ENCODE measurements at places on chromosomes 7 and 10. TPM values are rescaled to one million over a fixed set of nuclear protein-coding genes. Genes with fewer than 3 reads are reported as not detected.

Gene BEND7
- 104 TPM for total RNA-seq

Gene STN1
- 37.1 TPM for total RNA-seq

Gene DENND2A
- 2.3 TPM for total RNA-seq

DNA sequence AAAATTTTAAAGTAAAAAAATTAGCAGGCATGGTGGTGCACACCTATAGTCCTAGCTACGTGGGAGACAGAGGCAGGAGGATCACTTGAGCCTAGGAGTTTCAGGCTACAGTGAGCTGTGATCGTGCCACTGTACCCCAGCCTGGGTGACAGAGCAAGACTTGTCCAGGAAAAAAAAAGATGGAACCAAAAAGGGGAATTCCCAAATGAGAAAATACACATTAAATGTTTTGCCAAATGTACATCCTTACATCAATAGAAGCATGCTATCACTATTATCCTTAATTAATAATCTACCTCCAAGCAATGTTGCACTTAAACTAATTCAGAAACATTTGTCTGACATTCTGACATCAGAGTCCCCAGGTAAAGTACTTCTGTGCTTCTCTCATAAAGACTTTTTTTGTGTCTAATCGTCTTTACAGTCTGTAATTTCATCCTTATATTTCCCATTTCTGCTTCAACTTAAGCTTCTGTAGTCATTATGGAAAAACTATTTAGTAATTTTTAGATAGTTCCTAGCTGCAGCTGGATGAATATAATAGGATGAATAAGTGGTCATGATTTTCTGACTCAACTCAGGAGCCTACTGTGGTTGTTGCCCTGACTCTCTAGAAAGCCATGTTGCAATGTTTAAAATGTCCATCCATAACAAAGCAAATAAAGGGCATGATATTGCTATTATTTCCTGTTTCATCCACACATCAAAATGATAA, 57.7 kb downstream of the MYPN start:
- DNase-seq, result no peak

GRCh38 chr7:21346297-21346696, 81.6 kb upstream of the SP4 start:
- no peak for DNase-seq

DNA sequence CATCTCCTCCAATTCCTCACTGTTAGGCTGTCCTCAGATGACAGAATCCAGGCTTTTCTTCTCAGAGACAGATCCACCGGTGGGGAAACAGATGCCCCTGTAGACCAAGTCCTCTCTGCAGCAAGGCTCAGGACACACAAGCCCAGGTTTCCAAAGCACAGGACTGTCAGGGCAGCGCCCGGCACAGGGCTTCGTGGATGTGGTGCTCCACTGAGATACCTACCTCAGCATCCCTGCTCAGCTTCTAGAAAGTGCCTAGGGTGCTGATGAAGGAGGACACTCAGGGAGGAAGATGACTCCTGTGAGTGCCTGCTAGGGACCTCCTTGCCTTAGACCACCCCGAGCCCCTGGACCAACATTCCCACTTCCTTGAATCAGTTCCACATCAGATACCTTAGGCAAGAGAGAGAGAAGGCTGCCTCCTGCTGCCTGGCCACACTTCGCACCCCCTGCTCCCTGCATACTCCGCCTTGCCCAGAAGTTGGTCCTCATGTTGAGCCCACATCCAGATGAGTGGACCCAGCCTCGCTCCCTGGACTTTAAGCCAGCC, 8.9 kb upstream of the RBP3 start:
- no peak for DNase-seq

- no peak for DNase-seq
Observed at GRCh38 chr7:80940539-80941207, 21.8 kb upstream of the SEMA3C start.

- peak; percentile 74 for DNase-seq
Observed at GRCh38 chr10:86376852-86377796, 10.5 kb upstream of the GRID1 start.

DNA sequence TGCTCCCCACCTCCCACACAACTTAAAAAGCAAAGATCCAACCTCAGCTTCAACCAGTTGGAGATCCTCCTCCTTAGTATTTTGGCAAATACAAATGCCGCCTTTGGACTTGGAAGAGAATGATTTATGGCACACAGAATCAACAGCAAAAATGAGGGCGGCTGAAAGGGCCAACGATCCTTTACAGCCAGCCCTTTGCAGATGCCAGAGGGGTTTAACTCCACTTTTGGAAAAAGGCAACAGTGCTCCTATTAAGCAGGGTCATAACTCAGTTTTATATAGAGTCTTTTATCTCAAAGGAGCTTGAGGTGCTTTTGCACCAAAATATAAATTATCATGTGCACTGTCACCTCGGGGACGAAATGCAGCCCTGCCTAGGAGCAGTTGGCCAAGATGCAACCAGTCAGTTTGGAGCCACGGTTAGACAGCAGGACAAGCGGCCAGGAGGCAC, 56.7 kb upstream of the JCAD start:
- DNase-seq, result no peak

GRCh38 chr7:65429642-65430343, 56.1 kb downstream of the ZNF92 start:
- DNase-seq, result no peak

- no peak for DNase-seq
Observed at GRCh38 chr7:36272211-36272566, 117.5 kb upstream of the ANLN start.

- no peak for DNase-seq
Observed at GRCh38 chr7:112640685-112641084, 149.5 kb downstream of the TMEM168 start.

- DNase-seq, result no peak
Observed at GRCh38 chr10:80164596-80164995, 32.1 kb downstream of the PLAC9 start.

DNA sequence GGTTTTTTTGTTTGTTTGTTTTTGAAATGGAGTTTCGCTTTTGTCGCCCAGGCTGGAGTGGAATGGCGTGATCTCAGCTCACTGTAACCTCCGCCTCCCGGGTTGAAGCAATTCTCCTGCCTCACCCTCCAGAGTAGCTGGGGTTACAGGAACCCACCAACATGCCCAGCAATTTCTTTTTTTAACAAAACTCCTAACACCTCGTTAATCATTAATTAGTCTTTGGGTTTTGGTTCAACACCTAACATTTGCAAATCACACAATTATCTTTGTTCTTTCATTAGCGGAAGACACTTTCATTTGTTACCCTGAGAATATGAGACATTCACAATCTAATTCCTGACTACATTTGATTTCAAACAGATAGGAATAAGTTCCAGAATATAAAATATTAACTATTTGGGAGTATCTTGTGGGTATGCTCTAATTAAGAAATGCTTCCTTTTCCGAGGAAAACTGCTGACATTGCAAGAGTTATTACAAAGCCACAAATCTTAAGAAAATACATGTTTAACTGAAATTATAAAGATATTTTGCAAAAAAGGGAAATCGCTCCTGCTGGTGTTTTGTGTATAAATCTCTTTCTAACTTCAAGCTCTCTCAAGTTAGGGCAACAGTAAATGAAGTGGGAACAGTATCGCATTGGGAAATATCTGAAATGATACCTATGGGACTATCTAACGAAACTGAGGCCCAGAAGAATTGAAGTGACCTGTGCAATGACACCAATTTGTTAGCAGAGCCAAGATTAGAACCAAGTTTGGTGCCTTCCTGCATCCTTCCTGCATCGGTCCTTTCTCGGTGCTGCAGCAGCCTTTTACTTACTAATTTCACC, 1.2 kb upstream of the LSM8 start:
- DNase-seq, result no peak

DNA sequence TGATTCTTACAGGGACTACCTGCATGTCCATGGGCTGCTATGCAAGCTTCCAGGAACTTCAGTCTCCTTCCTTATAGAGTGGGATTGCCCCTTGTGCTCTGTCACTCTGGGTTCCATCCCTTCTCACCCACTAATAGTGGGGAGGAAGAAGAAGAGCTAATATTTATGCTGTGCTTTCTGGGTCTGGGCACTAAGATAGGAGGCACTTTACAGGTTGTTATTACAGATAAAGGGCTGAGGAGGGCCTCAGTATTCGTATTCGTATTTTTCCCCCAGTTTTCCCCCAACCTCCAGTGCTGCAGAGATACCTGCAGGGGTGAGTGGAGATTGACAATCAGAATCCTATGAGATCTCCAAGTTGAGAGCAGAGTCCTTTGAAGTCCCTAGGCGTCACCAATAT, 14.2 kb downstream of the HK1 start:
- no peak for DNase-seq

DNA sequence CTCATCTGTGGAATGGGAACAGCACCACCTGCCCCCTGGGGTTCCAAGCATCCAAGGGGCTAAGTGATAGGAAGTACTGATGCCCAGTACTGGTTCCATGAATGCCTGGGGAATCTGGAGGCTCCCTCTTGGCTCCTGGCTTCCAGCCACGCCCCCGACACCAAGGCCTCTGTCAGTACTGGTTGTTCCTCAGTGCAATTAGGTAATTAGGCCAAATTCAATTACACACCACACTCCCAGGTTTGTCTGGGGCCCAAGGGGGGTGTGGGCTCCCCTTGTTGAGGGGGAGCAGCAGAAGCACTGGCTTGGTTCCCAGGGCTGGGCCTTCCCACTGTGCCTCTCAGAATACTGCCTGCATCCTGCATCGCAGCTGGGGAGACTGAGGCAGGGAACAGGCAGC, 114.4 kb upstream of the PPIF start:
- no peak for DNase-seq

DNA sequence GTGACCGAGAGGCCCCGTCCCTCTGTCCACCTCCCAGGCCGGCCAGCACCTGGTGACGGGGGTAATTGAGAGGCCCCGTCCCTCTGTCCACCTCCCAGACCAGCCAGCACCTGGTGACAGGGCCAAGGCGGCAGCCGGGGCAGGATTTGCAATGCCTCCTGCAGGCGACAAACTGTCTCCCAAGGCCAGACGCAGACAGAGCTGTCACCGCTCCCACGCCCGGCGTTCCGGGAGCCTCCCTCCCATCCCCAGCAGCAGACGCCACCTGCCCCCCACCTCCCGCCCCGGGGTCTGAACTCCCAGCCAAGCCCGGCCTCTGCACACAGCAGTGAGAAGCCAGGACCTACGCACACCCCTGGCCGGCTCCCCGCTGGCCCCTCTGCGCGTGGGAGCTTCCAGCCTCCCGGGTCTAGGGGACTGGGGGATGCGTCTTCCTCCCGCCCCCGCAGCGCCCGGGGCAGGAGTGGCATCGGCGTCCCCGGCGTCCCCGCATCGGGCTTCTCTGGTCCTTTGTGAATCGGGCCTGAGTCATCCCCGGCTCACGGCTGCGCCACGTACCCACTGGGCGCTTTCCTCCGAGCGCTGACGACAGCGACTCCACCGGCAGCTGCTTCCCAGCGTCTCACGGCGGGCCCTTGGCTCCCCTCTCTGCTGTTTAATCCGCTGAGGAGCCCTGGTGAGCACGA, 95.1 kb upstream of the DIP2C start:
- DNase-seq, result peak; percentile 47

DNA sequence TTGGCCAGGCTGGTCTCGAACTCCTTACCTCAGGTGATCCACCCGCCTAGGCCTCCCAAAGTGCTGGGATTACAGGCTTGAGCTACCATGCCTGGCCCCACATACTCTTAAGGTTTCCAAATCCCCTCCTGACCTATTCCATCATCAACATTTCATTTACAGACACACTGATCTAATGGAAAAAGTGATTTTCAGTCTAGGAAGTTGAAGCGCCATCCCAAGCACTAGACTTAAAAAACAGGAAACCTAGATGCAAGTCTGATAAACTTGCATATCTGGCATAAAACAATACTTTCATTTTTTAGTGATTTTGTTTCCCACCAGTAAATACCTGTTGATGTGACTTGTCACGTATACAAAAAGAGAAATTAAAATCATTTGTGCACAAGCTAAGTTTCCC, 44.0 kb downstream of the DNMBP start:
- no peak for DNase-seq

GRCh38 chr7:107404740-107405537, 64.9 kb upstream of the GPR22 start:
- no peak for DNase-seq

- peak; percentile 78 for DNase-seq
Observed at GRCh38 chr7:108026647-108027046, 23.7 kb upstream of the LAMB1 start.

- DNase-seq, result no peak
Observed at GRCh38 chr7:7672545-7673239, 32.1 kb downstream of the UMAD1 start.

- DNase-seq, result no peak
Observed at GRCh38 chr7:143405173-143406001, 3.3 kb downstream of the EPHA1 start.

DNA sequence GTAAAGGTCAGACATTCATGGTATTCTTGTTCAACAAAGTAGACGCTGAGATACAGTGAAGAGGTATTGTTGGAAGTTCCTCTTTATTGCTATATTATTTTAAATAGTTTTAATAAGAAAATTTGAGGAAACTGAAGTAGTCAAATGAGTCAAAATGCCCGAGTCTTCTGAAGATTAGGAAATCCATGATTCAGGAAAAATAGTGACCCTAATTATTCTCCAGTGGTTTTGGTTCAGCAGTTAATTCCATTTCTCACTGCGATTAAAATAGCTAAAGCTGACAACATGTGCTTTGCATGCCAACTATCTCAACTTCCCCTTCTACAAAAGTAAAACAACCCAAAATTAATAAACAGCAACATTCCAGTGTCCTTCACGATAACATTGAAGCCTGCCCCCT, 32.7 kb upstream of the PFKP start:
- DNase-seq, result no peak

- no peak for DNase-seq
Observed at GRCh38 chr7:36794689-36795088, 70.4 kb upstream of the AOAH start.

GRCh38 chr7:39845006-39845405, 105.0 kb upstream of the CDK13 start:
- no peak for DNase-seq

DNA sequence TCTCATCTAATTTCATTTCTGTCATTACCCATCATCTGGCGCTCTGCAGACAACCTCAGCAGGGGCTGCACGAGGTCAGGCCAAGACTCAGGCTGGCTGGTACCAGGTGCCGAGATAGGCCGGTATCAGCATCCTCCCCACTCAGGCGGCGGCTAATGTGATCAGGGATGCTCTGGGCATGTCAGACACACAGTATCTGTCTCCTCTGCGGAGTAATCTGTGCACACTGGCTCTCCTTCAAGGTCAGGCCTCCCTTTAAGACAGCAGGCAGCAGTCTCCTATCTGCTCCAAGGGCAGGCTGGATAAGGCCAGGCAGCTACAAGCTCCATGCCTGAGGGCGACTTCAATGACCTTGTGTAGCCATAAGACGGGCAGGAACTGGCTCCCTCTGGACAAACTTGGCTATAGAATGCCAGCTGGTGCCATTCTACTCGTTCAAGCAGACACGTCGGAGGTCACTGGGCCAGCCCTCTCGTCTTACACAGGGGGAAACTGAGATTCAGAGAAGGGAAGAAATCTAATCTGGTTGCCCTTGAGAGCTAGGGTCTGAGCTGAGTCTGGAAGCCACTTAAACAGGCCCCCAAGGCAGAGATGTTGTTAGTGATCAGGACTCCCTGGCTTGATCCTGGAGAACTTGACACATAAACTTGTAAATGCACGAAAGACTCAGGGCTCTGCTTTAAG, 59.3 kb downstream of the ARHGAP22 start:
- DNase-seq, result no peak

All from thyroid gland (tissue), 4 donors.